ENCODE measurements at places on chromosomes 11 and 22.
A peak's percentile ranks its signal among the peaks of the same experiment; 100 is the strongest.

- no peak for DNase-seq
Measured at GRCh38 chr11:92643827-92644226, 325.6 kb upstream of the MTNR1B start.

GRCh38 chr22:26670459-26670858 lies 13.1 kb downstream of the MIAT start:
- DNase-seq: no peak

DNA sequence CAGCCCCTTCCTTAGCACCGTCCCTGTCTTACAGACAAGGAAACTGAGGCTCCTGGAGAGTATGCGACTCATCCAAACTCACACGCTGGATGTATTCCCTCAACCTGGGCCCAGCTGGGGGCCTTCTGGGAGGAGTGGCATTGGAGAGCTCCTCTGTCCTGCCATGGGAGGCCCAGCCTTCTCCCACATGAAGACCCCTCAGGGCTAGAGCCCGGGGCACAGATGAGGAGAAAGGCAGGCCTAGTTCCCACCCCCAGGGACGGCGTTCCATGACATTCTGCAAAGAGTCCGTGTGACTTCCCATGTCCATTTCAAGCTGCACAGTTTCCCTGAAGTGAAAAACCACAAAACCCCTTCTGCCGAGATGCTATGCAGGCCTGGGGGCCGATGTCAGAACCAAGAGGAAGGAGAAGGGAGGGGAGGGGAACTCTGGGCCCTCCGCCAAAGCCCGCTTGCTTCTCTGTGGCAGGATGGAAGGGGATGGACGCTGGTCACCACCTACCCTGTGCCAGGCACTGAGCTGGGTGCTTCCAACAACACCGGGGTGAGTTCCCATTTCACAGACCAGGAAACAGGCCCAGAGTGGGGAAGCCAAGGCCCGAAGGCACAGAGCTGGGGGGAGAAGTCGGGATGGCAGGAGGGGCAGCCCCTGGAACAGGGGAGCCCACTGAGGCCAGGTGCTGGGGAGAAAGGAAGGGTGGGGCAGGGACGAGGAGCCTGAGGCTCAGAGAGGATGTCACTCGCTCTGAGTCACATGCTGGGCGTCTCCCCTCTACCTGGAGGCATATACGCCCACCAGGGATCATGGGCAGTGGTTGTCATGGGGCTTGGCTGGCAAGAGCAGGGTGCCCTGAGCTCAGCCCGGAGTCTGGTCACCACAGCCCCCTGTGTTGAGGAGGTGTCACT lies 15.7 kb downstream of the RAC2 start:
- peak; percentile 51 for DNase-seq

GRCh38 chr11:130379276-130379675 lies 49.1 kb downstream of the ADAMTS8 start:
- no peak for DNase-seq

DNA sequence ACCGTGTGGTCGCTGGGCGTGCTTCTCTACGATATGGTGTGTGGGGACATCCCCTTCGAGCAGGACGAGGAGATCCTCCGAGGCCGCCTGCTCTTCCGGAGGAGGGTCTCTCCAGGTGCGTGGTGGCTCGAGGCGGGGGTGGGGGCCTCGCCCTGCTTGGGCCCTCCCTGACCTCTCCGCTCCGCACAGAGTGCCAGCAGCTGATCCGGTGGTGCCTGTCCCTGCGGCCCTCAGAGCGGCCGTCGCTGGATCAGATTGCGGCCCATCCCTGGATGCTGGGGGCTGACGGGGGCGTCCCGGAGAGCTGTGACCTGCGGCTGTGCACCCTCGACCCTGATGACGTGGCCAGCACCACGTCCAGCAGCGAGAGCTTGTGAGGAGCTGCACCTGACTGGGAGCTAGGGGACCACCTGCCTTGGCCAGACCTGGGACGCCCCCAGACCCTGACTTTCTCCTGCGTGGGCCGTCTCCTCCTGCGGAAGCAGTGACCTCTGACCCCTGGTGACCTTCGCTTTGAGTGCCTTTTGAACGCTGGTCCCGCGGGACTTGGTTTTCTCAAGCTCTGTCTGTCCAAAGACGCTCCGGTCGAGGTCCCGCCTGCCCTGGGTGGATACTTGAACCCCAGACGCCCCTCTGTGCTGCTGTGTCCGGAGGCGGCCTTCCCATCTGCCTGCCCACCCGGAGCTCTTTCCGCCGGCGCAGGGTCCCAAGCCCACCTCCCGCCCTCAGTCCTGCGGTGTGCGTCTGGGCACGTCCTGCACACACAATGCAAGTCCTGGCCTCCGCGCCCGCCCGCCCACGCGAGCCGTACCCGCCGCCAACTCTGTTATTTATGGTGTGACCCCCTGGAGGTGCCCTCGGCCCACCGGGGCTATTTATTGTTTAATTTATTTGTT lies 2.4 kb downstream of the PIM3 start:
- DNase-seq: no peak

GRCh38 chr11:134443246-134443645 lies 31.2 kb upstream of the B3GAT1 start:
- DNase-seq: no peak

- no peak for DNase-seq
Measured at GRCh38 chr22:44473166-44473565, 24.9 kb downstream of the RTL6 start.

DNA sequence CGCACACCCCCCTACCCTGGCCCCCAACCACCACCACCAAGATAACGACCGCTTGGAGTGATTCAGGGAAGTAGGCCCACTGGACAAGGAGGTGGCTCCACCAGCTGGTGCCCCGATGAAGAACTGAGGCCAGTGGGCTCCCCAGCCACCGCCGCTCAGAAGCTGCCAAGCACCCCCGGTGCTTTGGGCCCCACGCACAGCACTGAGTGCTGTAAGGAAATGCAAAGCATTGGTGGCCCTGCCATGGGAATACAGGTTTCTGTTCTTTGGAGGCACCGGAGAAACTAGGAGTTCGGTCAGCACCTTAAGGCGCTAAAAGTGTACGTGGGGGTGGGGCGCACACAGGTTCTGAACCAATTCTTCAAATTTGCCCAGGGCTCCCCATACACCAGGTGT lies 664 bp upstream of the PRSS23 start:
- DNase-seq: peak; percentile 20

- DNase-seq: no peak
Measured at GRCh38 chr11:120652705-120653335, 141.3 kb downstream of the GRIK4 start.

DNA sequence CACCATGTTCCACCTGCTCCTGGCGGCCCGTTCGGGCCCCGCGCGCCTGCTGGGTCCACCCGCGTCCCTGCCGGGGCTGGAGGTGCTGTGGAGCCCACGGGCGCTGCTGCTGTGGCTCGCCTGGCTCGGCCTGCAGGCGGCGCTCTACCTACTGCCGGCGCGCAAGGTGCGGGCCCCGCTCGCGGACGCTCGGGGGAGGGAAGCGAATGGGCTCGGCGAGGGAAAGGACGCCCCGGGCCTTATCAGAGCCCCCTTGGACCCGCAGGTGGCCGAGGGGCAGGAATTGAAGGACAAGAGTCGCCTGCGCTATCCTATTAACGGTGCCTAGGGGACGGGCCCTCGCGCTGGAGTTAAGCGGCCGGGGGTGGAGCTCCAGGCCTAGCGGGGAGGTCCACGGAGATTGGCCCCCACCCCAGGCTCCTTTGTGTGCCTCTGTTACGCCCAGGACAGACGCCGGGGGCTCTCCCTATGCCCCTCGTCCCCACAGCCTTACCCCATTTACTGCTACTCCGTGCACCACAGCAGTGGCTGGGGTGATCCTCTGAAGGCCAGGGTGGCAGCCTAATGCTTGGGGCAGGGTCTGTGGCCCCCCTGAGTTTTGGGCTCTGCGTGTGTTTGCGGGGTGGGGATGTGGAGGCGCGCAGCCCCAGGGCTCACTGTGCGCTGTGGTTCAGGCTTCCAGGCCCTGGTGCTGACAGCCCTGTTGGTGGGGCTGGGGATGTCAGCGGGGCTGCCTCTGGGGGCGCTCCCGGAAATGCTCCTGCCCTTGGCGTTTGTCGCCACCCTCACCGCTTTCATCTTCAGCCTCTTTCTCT lies 1.1 kb downstream of the TM7SF2 start:
- peak; percentile 86 for DNase-seq

- no peak for DNase-seq
Measured at GRCh38 chr11:17905477-17905876, 107.4 kb downstream of the SERGEF start.

DNA sequence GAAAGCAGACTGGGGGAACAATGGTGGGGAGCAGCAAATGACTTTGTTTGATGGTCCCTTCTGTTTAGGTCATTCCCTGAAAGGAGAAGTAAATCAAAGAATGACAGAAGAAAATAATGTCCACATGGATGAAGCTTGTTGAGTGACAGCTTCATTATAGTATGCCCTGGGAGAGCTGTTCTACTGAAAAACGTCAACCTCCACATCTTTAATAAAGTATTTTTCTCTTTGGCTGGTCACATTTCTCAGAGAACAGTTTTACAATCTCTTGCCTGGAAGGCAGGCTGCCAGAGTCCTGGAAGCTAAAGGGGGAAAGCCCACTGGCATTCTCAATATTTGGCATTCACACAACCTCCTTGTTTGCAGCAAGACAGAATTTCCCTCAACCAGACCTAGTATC lies 287.9 kb downstream of the SWAP70 start:
- DNase-seq: no peak

All from suppressor macrophage treated with lipopolysaccharide for 1 hour (primary cell).